Esophagus squamous epithelium (tissue), 5 donors: ENCODE measurements at places on chromosomes 12 and 14.

DNA sequence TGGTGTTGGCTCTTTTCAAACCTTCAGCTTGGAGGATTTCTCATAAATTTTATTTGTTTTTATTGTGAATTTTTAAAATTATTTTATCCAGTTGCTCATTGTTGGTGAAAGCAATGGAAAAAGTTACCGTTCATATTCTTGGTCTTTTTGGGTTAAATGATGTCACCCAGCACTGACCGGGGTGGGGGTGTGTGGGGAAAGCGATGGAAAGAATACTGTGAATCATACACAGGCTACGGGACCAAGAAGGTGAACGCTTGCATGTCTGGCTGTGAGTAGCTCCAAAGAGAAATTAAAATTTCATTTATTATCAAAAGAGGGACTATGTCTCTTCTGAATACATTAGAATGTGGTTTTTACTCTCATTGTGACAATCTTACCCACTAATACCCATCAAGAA, 430.1 kb downstream of the AEBP2 start:
- H3K27ac ChIP-seq, result no peak overlapping the region
- no peaks in the 10 kb centered on the region for H3K4me1 ChIP-seq
- DNase-seq, result no peak
- H3K36me3 ChIP-seq, result no peaks in the 10 kb centered on the region

DNA sequence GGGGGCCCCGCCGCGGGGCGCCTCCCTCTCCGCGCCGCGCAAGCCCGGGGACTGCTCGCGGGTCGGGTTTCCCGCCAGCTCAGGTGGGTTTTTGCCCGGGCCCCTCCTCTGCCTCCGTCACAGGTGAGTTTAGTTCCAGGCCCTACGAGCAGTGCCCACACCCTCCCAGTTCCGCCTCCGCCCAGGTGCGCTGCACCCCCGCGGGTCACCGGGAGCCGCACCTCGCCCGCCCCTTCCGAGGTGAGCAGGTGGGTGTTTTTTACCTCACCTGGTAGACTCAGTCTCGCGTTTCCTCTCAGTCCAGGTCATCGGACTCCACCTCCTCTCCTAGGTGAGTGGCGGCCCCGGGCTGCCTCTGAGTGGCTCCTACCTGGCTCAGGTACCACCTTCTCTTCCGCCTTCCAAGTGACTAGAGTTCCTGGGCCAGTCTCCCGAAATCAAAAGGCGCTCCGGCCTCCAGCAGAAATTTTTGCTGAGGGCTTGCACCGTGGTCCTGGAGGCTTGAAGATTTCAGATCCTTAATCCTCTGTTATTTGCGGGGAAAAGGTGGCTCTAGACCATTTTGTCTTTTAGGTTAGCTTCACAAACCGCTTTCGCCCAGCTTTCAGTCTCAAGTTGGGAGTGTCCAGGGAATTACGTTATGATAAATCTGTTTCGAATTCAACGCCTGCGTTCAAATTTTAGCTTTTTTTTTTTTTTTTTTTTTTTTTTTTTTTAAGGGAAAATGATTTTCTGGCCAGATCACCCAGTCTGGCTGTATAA, at the start of gene TMEM30B:
Gene TMEM30B (minus strand): TSS at position 153 of the 762 bp plus-strand sequence. CDS start 191 bp downstream, outside the sequence.
- H3K4me1 ChIP-seq, result peaks cover 6% of the 10 kb centered on the region
- no peaks in the 10 kb centered on the region for H3K27me3 ChIP-seq
- peak within 1 kb of the TSS; percentile 92 for H3K27ac ChIP-seq
- no peak for DNase-seq

DNA sequence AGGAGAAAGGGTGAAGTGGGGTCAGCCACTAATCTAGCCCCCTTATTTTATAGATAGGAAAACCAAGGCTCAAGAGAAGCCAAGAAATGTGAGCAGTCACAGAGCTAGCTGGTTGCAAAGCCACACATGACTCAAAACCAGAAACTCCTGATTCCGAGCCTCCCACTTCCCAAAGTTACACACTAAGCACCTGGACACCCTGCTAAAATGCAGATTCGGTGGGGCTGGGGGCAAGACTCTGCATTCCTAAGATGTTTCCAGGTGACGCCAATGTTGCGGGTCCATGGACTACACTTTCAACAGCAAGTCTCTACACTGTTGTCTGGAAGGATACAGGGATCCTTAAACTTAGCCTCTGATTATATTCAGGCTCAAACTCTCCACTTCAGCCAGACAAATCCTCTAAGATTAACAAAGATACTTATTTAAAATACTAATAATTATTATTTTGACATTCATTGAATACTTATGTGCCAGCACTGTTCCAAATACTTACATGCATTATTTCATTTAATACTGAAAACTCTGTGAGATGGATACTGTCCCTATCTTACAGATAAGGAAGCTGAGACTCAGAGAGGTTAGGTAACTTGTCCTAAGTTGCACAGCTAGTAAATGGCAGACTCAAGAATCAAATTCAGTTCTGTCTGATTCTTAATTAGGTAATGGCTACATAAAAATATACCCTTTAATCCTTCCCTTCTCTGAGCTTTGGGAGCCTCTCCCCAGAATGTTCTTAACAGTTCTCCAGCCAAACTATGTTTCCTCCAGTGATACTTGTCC, 81.4 kb downstream of the CRACR2A start:
- H3K4me1 ChIP-seq, result no peaks in the 10 kb centered on the region
- H3K36me3 ChIP-seq, result peaks cover 7% of the 10 kb centered on the region
- no peaks in the 10 kb centered on the region for H3K27me3 ChIP-seq
- H3K4me3 ChIP-seq, result no peak overlapping the region
- no peak for DNase-seq

GRCh38 chr14:93057586-93058280, 58.0 kb downstream of the ITPK1 start:
- H3K4me1 ChIP-seq, result peaks cover 14% of the 10 kb centered on the region
- H3K27ac ChIP-seq, result peak overlapping the region; percentile 57

DNA sequence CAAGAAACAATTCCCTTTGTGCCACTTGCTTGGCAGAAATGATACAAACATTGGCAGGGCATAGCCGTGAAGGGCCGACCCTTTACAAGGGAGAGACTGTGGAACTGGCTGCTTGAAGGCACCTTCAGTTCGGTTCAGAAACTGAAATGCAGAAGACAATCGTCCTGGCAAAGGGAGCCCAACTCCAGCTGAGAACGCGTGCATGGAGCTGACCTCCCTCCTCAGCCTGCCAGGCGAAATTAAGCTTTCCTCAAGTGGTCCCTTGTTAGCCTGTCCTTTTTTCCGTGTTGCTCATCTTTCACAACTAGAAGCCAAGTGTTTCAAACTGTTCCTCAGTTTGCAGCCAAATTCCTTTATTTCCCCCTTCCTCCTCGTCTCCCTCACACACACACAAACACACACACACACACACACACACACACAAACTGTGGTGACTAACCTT, 8.1 kb downstream of the LGR5 start:
- H3K27ac ChIP-seq, result no peak overlapping the region
- H3K4me3 ChIP-seq, result no peak overlapping the region
- no peaks in the 10 kb centered on the region for H3K4me1 ChIP-seq
